H9 (cell line): ENCODE measurements at places on chromosomes 12 and 14. TPM values are rescaled to one million over a fixed set of nuclear protein-coding genes. Genes with fewer than 3 reads are reported as not detected.
A peak's percentile ranks its signal among the peaks of the same experiment; 100 is the strongest.

- no peak for DNase-seq
Observed at GRCh38 chr14:68548194-68549076, 244.4 kb downstream of the ZFP36L1 start.

GRCh38 chr12:109264095-109264942 lies 44.8 kb downstream of the FOXN4 start:
- peak; percentile 96 for DNase-seq

Gene KRT71
- not detected in 2 replicates for total RNA-seq

Gene GALNT8
- total RNA-seq = 5.4 and 5.9 TPM in 2 replicates

DNA sequence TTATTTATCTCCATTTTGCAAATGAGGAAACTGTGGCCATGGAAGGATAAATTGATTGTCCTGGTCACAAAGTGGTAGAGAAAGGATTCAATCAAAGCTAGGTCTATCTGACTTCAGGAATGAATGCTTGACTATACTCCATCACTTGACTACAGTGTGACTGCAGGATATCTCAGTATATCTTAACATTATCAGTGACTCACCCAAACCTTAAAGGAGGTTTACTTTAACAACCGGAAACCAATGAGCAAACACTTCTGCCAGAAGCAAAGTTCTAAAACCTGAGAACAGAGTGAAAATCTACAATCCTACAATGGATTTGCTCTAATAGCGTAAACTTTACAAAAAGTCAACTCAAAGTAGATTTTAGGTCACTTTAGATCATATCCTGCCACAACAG lies 277.0 kb downstream of the CEP128 start:
- DNase-seq = no peak

DNA sequence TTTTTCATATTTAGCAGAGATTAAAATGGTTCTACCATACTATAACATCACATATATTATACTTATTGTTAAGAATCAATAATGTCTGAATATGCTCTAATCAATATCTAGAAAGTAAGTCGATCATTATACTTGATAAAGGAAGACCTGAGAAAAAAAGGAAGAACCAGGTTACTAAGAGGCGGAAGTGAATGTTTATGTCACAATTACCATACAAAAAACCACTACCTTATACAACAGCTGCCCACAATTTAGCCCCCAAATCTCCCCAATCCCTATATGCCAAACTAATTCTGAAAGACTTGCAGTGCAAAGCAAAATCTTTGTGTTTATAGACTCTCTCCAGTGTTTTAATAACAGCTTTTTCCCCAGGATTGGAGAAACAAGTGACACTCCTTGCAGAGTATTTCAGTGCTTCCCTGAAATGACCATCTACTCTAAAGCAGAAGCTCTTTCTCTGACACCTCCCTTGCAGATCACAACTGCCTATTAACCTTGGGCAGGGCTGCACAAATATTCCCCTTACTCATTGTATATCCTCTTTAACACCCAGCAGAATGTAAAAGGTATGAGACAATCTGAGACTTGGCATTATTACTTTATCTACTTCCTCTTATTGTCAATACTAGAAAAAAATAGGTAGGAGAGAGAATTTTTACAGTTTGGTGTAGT lies 12.7 kb upstream of the SLC2A3 start:
- no peak for DNase-seq

- no peak for DNase-seq
Observed at GRCh38 chr12:67091678-67092077, 177.5 kb upstream of the CAND1 start.

- no peak for DNase-seq
Observed at GRCh38 chr12:16719713-16720416, 113.9 kb upstream of the LMO3 start.

DNA sequence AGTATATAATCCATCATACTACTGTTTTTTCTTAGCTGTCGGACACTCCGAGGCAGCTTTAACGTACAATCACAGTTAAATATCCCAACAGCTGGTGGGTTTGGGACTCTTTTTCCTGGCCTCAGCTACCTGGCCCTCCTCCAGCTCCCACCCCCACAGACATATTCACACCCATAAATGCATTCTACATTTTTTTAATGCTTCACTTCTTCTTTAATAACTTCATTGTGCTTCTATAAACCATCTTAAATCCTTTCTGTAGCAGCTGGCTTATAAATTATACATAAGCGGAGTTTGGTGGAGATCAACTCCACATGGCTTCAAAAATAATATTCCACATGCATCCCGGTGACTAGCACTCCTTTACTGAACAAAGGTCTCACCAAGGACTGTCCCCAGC lies 33.3 kb downstream of the TDG start:
- no peak for DNase-seq

Gene CISTR
- not detected in 2 replicates for total RNA-seq

DNA sequence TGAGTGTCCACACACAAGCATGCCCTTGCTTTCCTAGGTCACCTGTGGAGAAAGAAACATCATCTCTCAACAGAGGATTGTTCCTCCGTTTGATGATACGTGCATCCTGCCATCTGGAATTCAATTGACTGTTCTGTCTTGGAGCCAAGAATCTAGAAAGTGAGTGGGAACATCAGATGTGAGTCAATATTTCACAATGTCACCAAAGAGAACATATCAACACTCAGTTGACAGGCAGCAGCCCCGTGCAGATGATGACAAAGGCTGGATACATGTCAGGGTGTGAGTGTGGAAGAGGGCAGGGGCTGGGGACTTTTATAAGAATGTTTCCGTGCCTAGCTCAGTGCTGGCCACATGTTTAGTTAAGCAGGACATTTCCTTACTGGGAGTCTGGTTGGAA lies 76.1 kb downstream of the TBC1D30 start:
- no peak for DNase-seq

DNA sequence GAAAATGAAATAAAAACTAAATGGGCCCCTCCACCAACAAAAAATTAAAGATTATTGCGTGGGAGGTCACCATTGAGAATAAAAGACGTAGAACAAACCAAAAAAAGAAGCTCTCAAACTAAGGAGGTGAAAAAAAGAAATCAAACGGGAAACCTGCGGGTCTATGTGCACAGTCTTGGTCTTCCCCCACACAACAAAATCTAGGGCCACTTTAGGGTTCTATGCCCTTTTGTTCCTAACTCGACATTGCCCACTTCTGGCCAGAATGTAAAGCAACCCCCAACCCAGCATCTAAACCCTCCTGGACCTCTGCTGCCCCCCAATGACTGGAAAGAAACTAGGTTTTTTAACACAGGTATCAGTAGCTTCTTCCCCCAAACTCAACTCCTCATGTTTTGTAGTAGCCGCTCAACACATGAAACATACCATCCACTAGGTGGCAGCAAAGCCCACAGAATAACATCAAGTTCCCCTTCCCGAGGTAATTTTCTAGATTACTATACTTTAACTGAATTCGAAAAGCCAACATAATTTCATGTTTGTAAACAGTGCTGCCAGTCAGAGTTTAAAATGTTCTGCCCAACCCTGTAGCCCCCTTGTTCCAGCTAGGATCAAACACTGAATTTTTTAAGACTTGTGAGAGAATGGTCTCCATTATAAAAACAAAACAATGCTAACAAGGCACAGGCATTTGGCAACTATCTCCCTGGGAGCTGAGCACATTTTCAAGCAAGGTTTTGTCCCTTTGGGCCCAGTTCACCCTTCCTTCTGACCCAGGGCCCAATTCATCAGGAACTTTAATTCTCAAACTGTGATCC lies 18.7 kb downstream of the DAD1 start:
- DNase-seq = peak; percentile 90

GRCh38 chr12:120820884-120821510 lies 83.2 kb downstream of the SPPL3 start:
- DNase-seq = no peak

DNA sequence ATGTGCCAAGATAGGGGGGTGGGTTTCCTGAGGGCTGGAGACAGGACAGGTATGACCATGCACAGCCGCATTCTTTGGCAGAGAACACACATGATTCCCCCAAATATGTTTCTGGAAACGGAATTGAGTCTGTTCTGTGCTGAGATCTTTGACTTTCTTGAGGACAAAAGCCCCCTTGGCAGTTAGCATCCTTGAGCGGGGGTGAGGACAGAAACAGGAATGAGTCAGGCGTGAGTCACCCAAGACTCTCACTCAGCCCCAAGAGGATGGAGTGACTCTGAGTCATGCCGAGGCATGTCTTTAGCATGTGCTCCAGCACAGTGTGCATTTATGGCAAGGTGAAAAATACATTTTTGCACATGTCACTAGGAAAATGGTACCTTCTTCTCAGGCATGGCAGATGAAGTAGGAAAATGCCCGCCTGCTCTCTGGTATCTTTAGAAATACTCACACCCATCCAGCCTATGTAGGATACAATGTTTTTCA lies 52.1 kb downstream of the DAD1 start:
- no peak for DNase-seq

Gene BCL11B
- 4.9 and 5.1 TPM in 2 replicates for total RNA-seq

Gene GLT1D1
- total RNA-seq = 6.7 and 7.0 TPM in 2 replicates

DNA sequence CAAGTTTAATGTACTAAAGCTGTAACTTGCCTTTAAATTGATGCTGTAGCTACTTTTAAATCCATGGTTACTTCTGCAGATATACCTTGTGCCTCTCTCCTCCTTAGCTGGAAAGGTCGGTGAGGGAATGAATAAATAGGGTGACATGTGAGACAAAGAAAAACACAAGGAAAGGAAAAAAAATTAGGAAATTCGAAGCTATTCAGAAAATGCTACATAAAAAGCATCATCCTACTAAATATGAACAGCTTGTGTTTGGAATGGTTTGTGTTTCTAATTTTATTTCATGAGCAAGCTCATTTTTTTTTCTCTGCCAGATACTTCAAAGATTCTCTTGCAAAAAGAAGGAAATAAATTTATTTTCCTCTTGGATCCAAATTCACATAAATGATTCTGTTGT lies 186.3 kb upstream of the NUDT4 start:
- DNase-seq = no peak

DNA sequence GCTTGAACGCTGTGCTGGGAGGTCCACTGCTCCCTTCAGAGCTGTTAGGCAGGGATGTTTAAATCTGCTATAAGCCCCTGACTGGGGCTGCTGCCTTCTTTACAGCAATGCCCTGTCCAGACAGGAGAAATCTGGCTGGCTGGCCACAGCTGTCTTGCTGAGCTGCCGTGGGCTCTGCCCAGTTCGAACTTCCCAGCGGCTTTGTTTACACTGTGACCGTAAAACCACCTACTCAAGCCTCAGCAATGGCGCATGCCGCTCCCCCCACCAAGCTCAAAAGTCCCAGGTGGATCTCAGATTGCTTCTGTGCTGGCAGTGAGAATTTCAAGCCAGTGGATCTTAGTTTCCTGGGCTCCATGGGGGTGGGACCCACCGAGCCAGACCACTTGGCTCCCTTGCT lies 35.8 kb downstream of the CKAP4 start:
- DNase-seq = no peak

Gene NOVA1
- total RNA-seq = 11.4 and 13.8 TPM in 2 replicates

- DNase-seq = no peak
Observed at GRCh38 chr14:49051328-49052060, 534.7 kb downstream of the RPS29 start.

Gene TMPRSS12
- total RNA-seq = not detected in 2 replicates

Gene ABCC9
- total RNA-seq = not detected in 2 replicates

DNA sequence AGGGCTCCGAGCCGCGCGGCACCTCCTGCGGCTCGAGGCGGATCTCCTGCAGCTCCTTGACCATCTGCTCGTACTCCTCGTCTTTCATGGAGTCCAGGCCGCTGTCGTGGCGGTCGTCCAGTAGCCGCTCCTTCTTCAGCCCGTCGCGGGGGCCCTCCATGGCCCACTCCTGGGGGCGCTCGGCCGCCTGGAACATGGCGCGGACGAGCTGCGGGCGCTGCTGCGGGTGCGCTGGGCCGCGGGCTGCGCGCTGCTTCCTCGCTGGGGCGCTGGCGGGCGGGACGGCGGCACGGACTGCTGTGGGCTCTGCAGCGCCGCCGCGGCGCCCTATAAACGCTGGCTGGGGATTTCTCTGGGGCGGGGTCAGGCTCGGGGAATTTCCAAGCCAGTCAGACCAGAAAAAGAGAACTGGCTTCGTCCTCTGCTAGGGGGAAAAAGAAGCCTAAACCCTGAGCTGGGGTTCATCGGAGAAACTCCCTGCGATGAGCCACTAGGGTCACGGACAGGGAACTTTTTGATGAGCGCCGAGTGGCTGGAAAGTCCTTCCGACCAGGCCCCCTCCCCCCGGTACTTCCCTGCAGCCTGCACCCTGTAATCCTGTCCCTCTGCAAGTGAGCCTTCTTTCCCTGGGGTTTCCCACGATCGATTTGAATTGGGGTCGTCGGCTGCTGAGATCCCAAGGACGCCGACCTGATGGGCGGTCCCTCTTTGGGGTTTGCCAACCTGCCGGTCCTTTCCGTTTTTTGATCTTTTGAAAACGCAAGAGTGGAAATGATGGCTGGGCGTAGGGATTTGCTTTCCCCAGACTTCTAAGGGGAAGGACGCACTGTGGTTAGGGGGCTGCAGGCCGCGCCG lies at the start of gene NFKBIA:
Gene NFKBIA, minus strand, starts transcription at position 301 of the 855 bp plus-strand sequence. Its CDS starts 105 bp downstream, at position 196.
- peak; percentile 81 for DNase-seq

DNA sequence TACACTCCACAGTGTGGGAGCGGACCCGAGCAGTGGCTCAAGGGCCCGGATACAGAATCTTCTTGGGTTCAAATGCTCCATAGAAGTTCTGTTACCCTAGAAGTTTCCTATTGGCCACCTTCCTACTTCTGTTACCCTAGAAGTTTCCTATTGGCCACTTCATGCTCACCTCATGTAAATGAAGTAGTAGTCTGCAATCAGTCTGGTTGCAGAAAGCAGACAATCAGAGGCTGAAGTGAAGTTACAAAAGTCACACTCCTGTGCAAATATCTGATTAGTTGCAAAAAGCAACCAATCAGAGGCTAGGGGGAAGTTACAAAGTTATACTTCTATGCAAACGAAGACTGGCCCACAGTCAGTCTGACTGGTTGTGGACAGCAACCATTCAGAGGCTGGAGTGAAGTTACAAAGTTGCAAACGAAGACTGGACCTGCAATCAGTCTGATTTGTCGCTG lies 77.8 kb upstream of the CPNE8 start:
- no peak for DNase-seq

DNA sequence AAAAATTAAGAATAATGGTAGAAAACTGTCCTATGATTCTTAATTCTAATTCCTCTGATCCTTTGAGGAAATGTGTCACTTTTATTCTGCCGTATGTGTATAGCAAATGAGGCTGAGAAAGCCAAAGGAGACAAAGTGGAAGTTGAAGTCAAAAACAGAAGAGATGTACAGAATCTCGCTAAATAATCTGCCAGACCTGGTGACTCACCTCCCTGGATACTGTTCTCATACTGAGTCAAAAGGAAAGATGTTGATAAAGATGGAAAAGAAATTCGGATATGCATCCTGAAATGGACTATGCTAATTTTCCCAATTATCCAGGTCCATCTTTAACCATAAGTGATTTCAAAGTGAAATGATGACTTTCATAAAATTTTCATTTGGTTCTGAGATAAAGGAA lies 92.5 kb downstream of the DUSP6 start:
- no peak for DNase-seq

DNA sequence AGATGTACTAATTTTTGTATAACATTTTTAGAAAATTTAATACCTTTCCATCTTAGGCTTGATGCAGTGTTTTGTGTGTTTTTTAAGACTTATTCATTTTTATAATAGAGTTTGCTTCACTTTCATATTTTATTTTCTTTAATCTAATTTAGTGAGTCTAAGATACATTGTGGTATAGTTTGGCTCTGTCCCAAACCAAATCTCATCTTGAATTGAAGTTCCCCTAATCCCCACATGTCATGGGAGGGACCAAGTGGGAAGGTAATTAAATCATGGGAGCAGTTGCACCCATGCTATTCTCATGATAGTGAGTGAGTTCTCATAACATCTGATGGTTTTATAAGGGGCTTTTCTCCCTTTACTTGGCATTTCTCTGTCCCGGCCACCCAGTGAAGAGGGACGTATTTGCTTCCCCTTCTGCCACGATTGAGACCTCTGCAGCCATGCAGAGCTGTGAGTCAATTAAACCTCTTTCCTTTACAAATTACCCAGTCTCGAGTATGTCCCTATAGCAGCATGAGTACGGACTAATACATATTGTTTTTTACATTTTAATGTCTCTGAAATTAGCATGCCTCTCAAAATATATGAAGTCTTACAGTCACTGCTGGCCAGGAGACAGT lies 34.9 kb downstream of the GABARAPL1 start:
- DNase-seq = no peak
